ENCODE measurements at places on chromosomes 13 and 19. TPM values are rescaled to one million over a fixed set of nuclear protein-coding genes. Genes with fewer than 3 reads are reported as not detected.

GRCh38 chr13:31882794-31883193 is 143.5 kb downstream of the RXFP2 start:
- DNase-seq, result no peak

GMIP gene
- total RNA-seq, result 3.3 TPM

DNA sequence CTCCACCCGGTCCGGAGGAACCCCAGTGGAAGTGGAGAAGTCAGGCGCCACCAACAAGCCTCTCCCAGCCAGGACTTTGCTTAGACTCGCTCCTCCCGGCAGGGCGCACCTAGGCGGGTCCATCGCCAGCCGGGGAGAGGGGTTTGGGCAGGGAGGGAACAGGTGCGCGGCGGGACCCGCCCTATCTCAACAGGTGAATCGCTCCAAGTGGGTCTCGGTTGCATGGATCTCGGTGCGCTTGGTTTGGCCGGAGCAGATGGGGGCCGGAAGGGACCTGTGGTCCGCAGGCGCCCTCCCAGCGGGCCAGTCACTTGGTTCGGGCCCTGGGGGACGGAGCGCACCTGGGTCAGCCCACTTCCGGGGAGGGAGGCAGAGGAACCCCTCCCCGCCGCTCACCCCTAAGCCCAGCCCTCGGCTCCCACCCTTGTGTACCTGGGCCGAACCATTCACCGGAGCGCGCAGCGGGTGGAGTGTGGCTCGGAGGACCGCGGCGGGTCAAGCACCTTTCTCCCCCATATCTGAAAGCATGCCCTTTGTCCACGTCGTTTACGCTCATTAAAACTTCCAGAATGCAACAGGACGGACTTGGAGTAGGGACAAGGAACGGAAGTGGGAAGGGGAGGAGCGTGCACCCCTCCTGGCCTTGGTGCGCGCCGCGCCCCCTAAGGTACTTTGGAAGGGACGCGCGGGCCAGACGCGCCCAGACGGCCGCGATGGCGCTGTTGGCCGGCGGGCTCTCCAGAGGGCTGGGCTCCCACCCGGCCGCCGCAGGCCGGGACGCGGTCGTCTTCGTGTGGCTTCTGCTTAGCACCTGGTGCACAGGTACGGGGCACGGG is at the start of gene LSR:
Gene LSR, plus strand, starts transcription at position 693 of the 836 bp plus-strand sequence. Its CDS starts 21 bp downstream, at position 714.
- DNase-seq, result no peak

ZNF486 gene
- total RNA-seq, result 7.8 TPM
